ENCODE measurements at places on chromosomes 11 and 22. TPM values are rescaled to one million over a fixed set of nuclear protein-coding genes. Genes with fewer than 3 reads are reported as not detected.

GRCh38 chr11:68583041-68583446 lies 101.3 kb upstream of the GAL start:
- no peak for DNase-seq

ELFN2 gene
- total RNA-seq, result 0.65 TPM

C11orf65 gene
- total RNA-seq, result not detected

- DNase-seq, result no peak
Measured at GRCh38 chr11:104343578-104343977, 179.6 kb upstream of the PDGFD start.

DNA sequence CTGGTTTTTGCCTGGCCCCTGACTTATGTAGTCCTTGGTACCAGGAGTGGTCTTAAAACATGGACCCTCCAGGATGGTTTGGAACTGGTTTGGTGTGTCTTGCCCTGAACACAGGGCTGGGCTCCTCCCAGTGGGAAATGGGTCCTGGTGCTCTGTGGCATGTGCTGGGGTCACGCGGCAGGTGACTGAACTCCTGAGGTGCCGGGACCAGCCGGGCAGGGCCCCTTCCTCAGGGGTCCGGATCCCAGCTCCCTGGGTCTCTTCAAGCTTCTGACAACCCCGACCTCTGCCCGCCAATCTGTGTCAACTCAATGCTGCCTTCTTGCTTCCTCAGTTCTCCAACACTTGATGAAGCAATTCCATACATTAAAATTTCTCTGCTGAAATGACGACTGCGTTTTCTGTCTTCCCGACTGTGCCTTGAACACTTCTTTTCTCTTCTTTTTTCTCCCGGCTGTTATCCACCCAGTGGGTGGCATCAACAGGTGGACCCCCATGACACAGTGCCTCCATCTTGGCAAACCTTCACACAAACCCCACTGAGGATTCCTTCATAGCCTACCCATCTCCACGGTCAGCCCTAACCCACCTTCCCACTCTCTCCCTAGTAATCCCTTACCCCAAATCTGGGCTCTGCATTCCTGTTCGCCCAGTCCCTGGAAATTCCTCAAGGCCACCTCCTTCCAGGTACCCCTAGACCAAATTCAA lies 4.4 kb downstream of the IFT27 start:
- peak; percentile 69 for DNase-seq

All from chondrocyte (in vitro differentiated cells).